ENCODE measurements at places on chromosomes 12 and 14.

- no peak for DNase-seq
These were observed 33.4 kb downstream of the CHST11 start for GRCh38 chr12:104490186-104490585.

DNA sequence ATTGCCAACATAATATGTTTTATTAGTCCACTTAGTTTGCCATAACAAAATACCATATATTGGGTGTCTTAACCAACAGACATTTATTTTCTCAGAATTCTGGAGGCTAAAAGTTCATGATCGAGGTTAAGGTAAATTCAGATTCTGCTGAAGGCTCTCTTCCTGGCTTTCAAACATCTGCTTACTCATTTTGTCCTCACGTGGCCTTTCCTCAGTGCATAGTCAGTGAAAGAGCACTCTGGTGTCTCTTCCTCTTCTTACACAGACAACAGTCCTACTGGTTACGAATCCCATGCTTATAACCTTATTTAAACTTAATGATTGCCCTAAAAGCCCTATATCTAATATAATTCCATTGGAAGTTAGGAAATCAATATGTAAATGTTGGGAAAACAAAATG lies 479.7 kb downstream of the FSCB start:
- DNase-seq: no peak

DNA sequence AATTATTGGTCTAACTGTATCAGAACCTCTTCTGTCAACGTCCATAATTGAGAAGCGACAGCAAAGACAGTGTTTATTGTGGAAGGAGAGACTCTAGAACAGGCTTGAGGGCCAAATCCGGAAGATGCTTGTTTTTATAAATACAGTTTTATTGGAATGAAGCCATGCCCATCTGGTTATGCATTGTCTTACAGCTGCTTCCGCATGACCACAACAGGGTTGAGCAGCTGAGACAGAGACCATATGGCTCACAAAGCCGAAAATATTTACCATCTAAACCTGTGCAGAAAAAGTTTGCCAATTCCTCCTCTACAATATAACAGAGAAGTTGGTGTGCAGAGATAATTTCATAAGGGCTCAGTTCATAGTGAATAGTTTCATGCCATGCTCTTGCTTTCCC lies 24.5 kb downstream of the PRKAB1 start:
- no peak for DNase-seq

GRCh38 chr14:102902523-102903247 lies 19.8 kb upstream of the AMN start:
- no peak for DNase-seq

DNA sequence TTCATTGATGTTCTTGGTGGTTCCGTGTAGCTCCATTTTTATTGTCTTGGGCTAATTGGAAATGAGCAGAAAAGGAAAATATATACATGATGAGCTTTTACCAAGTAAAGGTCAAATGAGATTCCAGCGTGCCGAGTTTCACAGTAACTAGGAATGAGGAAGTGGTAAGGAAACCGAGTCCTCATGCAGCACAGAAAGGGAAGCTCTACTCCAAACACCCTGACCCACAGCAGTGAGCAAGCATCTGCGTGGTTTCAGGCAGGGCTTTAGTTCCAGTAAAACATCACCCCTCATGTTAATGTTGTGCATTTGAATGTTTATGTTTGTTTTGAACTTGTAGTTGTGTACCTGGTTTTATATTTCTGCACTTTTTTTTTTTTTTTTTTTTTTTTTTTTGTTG lies 208.0 kb downstream of the SLC41A2 start:
- no peak for DNase-seq

DNA sequence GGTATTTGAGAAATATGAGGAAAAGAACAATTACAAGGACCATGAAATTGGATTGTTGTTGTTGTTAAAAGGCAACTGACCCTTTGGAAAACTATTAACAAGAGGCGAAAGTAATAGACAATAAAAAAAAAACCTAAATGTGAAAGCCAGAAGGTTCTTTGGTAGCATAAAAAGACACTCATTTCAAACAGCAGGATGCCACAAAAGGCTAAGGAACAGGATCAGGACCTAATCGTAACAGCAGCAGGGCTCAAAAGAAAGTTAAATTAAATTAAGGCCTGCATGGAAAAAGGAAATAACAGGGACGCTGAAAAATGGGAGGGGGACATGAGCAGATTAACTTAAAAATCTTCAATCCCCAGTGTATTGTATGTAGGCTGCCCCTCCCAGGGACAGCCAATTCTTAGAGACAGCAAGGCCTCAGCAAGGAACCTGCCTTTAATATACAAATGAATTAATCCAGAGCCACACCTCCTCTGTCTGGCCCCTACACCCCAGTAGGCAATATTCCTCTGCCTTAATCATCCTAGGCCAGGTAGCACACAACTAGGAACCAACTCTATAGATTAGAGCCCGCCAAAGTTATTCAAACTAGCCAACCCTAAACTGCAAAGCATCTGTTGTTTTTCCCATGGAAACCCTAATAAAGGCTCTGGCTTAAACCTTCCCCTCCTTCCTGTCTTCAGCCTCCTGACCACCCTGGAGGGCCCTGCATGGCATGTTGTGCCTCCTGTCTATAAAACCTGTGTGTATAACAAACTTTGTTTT lies 28.4 kb upstream of the AP4S1 start:
- no peak for DNase-seq

GRCh38 chr12:20120403-20120725 lies 248.0 kb upstream of the PDE3A start:
- DNase-seq: no peak

DNA sequence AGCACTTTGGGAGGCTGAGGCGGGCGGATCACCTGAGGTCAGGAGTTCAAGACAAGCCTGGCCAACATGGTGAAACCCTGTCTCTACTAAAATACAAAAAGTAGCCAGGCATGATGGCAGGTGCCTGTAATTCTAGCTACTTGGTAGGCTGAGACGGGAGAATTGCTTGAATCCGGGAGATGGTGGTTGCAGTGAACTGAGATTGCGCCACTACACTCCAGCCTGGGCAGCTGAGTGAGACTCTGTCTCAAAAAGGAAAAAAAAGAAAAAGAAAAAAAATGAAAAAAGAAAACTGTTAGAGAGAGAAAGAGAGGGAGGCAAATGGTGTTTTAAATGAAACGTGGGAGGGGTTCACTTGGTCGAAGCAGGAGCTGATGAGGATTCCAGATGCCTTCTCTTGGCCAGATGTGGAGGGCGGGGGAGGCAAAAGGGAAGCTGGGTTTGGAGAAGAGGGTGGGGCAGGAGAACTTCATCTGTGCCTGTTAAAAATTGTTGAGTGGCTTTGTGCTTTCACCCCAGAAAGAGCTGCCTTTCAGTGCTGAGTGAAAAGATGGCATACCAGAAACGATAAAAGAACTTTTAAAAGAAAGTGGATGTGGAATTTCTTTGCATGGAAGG lies 1.1 kb downstream of the EMP1 start:
- no peak for DNase-seq

DNA sequence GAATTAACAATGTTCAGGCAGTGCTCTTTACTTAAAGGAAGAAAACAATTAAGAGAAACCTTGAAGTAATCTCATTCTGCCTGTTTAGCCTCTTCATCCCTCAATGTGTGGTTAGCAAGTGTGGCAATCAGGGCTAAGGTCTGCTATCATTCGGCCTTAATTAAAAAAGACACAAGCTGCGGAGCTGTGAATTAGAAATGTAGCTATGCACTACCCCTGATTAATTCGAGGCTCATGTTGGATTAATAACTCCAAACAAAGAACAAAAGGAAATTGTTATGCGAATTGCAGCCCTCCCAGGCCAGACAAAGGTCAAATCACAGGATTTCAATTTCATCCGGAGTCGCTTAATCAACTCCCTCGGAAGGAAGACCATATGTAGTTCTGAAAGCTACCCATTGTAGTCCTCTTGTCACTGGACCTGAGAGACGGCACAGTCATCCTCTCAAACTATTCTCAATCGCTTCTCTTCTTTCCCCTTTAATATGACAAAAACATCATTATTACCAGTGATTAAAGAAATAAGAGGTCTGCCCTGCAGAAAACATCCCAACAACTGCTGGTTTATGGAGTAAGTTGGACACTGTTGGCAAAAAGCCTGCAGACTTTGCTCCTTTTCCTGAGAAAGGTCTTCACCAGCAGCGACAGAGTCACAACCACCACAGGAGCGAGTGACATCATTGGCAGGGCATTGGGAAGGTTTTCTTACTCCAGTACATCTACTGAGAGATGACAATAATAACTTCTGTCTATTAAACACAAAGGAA lies 71.1 kb upstream of the SOX5 start:
- no peak for DNase-seq

- no peak for DNase-seq
These were observed 94.5 kb downstream of the PLXNC1 start for GRCh38 chr12:94242901-94243300.

DNA sequence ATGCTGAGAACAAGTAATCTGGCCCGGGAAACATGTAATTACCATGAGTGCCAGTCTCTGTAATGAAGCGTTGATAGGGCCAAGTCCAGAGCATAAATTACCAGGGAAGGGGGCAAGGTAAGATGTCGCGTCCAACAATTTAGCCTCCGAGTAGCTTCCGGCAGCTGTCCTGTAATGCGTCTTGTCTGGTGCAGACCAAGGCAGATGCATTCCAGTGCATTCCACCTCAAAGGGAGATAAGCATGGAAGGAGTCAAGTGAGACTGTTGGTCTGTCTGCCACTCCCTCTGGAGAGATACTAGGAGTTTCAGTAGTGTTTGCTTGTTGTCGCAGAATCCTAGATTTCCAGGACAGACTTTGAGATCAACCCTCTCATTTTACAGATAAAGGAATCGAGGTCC lies 218.3 kb downstream of the AACS start:
- no peak for DNase-seq

DNA sequence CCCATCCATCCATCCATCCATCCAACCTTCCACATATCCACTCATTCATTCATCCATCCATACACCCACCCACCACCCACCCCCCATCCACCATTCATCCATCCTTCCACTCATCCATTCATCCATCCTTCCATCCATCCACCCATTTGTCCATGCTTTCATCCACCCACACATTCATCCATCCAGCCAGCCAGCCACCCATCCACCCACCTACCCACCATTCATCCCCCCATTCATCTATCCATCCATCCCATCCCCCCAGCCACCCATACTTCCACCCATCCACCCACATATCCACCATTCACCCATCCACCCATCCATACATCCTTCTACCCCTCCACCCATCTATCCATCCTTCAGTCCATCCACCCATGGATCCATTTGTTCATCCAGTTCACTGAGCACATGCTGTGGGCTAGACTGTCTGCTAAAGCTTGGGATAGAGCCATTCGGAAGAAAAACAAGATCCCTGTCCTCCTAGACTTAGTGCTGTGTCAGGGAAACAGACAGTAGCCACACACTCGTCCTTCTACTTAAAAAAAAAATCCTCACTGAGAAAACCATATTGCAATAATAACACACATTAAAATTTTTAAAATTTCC lies 377.5 kb downstream of the ADGRD1 start:
- no peak for DNase-seq

DNA sequence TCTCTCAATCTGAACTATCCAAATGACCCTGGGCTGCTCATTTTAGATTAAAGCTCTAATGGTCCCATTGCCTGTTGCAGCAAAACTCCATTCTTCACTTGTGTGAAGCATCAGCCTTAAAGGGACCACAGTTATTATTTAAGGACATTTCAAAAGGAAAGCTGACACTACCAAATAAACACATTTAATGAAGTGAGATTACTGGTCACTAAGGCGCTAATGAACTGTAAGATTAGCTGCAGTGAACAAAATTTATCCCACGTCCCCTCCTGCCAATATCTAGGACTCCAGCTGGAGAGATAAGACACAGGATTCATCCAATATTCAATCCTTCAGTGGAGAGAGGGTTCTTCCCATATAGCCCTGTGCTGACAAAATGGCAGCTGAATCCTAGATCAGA lies 1029.2 kb upstream of the SEL1L start:
- DNase-seq: no peak

DNA sequence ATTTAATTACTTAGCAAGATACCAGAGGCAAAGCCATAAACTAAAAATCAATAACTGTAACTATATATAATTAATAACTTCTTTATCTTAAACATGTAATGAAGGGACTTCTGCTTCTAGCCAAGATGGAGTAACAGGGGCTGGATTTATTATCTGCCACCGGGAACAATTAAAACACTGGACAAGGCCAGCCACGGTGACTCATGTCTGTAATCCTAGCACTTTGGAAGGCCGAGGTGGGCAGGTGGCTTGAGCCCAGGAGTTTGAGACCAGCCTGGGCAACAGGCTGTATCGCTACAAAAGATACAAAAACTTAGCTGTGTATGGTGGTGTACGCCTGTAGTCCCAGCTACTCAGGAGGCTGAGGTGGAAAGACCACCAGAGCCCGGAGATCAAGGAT lies 113.6 kb downstream of the TAOK3 start:
- DNase-seq: no peak

- no peak for DNase-seq
These were observed 38.6 kb downstream of the PTPRB start for GRCh38 chr12:70598467-70599193.

- DNase-seq: no peak
These were observed 49.0 kb upstream of the PTGR2 start for GRCh38 chr14:73802431-73803188.

DNA sequence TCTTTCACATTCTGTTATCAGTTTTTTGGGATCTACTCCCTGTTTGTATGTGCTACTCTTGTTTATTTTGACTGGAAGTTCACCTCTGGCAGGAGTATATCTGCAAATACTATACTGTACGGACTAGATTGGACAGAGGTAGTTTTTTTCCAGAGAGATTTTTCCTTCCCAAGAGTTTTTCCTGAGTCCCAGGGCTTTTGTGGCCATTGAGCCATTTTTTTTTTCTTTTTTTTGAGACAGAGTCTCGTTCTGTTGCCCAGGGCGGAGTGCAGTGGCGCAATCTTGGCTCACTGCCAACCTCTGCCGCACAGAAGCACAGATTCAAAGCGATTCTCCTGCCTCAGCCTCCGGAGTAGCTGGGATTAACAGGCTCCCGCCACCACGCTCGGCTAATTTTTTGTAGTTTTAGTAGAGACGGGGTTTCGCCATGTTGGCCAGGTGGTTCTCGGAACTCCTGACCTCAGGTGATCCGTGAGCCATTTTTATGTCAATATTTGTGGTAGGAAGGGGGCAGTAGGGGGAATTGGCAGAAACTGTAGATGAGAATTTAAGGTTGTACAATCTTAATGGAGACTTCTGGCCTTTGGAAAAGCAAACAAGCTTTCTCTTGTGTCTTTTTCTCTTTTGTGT lies 19.4 kb downstream of the KTN1 start:
- DNase-seq: no peak

GRCh38 chr12:6090803-6091202 lies 33.7 kb downstream of the VWF start:
- DNase-seq: no peak

DNA sequence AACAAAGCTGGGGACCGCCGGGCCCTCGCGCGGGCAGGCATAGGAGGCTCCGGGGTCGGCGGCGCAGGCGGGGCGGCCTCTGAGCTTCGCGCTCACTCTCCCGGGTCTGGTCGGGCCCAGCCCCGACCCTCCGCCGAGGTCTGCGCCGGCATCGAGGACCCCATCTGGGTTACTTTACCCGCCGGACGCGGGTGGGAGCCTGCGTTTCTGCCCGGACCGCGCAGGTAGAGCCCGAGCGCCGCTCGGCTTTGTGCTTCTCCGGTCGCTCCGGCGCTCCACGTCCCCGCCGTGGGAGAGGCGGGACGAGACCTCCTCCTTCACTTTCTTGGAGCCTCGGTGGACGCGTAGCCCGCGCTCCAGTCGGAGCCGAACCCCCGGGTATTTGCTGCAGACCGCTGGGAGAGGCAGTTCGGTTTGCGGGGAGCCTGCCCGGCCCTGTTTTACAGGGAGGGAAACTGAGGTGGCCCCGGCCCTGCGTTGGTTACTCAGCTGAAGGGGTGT lies 63.2 kb downstream of the FBXL14 start:
- DNase-seq: no peak
